Activated CD8-positive, alpha-beta memory T cell treated with anti-CD3 and anti-CD28 coated beads for 1 hour (primary cell): ENCODE measurements at places on chromosomes 1 and 21.

DNA sequence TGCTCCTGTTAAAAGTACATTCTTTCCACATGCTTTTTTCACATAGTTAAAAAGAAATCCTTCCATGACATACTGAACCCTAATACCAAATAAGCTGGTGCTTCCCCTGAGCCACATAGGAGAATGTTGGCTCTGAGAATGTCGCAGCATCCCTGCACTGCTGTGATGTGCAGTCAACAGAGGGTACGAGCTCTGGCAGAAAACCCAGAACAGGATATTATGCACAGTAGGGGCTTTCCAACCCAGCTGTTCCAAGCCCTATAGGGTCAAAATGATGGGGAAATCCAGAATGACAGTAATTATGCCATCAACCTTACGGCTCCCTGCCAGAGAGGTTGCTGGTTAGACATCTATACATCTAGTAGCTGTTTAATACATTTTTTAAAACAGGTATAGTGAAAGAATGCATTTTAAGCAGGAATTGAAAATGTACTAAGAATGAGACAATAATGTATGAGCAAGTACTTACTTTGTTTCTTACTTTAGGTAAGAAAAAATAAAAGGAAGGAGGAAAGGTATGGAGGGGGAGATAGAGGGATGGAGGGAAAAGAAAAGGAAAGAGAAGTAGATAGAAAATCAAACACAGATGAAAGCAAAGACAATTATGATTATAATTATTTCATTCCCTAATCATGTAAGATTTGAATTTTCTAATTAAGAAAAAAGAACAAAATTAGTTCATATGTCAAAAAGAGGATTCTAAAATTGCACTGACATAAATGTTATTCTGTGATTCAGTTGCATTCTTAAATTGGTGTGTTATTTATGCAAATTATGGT lies 126.0 kb downstream of the NR5A2 start:
- DNase-seq, result no peak

GRCh38 chr1:42674682-42675081 lies 7.5 kb upstream of the YBX1 start:
- DNase-seq, result no peak

DNA sequence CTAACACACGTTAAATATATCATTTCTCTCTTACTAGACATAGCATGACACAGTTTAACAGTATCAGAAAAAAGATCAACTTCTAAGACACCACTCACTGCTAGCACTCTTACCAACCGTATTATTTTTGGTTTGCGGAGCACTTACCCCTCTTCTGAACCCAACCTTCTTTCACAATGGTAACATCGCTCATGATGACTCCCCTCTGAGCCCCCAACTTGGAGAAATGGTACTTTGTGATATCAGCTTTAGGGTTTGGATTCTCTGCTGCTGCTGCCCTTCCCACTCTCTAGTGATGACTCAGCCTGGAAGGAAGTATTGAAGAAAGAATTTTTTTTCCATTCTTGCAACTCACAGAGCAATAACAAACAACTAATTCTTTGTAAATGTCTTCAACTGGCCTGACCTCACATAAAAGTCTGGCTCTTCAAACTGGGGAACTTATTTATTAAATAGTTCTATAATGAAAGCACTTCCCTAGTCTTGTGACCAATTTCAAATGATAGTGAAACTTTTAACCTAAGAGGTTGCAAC lies 7.0 kb downstream of the AKT3 start:
- no peak for DNase-seq

DNA sequence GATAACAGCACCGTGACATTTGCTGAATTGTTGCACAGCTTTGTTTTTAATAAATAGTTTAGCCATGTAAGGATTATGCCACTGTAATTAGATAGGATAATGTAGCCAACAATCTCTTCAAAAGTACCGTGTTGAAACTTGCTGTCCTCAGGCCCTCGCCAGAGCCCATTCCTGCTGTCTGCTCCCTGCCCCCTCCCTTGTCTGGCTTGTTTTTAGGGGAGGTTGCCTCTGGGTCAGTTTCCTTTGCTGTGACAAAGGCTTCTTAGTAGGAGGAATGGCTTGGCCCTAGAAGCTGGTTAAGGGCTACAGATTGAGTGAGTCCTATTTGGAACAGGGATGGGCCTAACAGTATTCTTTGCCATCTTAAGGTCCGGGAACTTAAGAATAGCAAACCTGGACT lies 107.9 kb downstream of the LMO4 start:
- DNase-seq, result no peak

DNA sequence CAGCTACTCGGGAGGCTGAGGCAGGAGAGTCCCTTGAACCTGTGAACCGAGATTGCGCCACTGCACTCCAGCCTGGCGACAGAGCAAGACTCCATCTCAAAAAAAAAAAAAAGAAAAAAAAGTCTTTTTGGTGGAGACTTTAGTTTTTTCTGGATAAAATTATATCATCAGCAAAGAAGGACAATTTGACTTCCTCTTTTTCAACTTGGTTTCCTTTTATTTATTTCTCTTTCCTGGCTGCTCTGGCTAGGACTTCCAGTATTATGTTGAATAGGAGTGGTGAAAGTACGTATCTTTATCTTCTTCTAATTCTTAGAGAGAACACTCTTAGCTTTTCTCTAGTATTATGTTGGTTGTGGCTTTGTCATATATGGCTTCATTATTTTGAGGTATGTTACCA lies 130.8 kb downstream of the PCBP3 start:
- no peak for DNase-seq

DNA sequence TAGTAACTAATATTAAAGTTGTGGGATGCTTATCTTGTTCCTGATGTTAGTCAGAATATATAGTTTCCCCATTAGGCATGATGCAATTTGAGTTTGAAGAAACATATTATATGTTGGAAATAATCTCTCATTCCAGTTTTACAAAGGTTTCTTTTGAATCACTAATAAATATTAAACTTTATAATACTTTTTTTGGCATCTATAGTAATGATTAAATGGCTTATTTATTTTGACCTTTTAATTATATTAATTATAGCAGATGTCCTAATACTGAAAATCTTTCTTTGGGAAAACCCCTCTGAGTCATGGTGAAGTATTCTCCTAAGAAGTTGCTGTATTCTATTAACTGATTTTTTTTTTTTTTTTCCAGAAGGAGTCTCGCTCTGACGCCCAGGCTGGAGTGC lies 28.5 kb upstream of the PTGS2 start:
- DNase-seq, result no peak

- DNase-seq, result no peak
These were observed 2.7 kb downstream of the CAPN2 start for GRCh38 chr1:223714849-223715603.

GRCh38 chr1:28983509-28984310 lies 69.3 kb downstream of the EPB41 start:
- no peak for DNase-seq

DNA sequence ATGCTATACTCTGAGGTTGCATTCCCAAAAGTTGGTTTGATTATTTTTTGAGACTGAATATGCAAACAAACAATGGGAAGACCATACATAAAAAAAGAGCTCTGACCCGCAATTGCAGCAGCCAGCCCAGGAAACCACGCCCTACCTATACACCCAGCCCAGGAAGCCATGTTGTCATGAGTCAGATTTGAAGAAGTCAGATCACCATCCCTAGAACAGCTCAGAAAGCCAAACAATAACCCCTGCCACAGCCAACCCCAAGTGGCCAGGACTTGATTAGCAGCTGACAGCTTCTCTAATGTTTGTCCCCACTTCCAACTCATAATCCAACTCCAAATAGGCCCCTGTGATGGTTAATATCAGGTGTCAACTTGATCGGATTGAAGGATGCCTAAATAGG lies 621.9 kb downstream of the NPHP4 start:
- DNase-seq, result no peak

- DNase-seq, result no peak
These were observed 3.2 kb upstream of the NADK start for GRCh38 chr1:1781526-1781903.

DNA sequence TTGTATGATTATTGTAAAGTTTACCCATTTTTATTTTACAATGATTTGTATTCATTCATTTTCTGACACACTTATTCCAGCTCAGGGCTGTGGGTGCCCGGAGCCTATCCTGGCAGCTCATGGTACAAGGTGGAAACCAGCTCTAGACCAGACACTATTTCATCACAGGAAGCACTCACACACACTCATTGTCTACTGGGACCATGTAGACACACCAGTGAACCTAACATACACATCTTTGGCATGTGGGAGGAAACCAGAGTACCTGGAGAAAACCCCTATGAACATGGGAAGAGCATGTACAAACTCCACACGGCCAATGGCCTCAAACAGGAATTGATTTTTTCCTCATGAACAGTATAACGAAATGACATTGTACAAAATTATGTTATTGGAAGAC lies 2.4 kb downstream of the DTL start:
- DNase-seq, result no peak

GRCh38 chr1:190436615-190437014 lies 41.0 kb downstream of the BRINP3 start:
- no peak for DNase-seq

DNA sequence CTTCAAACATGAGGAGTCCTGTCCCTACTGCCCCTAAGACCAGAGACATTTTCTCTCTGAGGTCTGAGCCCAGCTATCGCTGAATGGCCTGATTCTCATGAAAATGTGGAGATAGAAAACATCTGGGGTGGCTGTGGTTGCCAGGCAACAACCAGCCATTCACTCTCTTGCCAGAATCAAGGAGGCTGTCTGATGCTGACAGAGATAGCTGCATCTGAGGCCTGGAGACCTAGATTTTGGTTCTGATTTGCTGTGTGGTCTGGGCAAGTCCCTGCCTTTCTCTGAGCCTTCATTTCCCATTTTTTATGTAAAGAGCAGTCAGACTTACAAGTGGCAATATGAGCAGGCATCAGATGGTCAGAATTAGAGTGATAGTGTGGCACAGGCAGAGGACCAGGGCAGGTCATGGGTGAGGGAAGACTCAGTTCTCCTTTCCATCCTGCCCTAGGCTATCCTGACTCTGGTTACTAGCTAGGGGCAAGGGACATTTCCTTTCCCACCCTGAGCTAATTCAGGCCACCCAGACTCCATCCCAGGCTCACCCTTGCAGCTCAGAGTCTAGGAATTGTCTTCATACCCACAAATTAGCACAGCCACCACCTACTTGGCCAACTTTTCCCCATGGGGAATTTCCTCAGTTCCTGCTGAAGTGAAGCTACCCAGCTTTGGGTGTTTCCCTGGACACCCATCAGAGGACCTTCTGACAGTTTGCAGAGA lies 20.0 kb upstream of the RNF19B start:
- DNase-seq, result no peak

DNA sequence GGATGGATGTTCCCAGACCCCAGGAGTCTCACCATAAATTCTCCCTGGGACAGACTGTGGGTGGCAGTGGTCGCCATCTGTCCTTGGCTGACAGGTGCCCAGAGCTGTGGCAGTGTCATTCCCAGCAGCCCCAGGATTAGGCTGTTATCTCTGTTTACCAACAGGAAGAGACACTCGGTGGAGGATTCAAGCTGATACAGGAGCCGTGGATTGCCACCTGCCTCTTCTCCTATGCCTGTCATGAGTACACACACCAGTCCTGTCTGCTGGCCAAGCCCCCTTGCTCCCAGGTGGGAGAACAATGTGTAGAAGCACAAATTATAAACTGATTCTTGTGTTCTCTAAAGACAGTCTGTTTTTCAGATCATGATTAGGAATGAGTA lies 152.6 kb downstream of the ETS2 start:
- no peak for DNase-seq

DNA sequence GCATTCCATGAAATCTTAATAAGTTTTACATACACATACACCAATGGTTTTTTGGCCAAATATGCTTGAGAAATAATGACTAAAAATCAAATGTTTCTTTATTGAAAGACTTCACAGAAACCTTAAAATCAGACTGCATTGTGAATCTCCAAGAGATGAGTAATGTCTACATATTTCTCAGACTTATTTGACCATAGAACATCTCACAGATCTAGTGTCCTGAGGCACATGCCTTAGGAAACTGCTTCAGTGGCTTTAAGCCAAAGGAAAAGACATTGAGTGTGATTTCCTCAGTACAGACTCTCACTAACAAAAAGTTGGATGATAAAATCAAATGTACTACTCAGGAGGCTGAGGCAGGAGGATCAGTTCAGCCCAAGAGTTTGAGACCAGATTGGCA lies 6.2 kb upstream of the C1orf105 start:
- no peak for DNase-seq

DNA sequence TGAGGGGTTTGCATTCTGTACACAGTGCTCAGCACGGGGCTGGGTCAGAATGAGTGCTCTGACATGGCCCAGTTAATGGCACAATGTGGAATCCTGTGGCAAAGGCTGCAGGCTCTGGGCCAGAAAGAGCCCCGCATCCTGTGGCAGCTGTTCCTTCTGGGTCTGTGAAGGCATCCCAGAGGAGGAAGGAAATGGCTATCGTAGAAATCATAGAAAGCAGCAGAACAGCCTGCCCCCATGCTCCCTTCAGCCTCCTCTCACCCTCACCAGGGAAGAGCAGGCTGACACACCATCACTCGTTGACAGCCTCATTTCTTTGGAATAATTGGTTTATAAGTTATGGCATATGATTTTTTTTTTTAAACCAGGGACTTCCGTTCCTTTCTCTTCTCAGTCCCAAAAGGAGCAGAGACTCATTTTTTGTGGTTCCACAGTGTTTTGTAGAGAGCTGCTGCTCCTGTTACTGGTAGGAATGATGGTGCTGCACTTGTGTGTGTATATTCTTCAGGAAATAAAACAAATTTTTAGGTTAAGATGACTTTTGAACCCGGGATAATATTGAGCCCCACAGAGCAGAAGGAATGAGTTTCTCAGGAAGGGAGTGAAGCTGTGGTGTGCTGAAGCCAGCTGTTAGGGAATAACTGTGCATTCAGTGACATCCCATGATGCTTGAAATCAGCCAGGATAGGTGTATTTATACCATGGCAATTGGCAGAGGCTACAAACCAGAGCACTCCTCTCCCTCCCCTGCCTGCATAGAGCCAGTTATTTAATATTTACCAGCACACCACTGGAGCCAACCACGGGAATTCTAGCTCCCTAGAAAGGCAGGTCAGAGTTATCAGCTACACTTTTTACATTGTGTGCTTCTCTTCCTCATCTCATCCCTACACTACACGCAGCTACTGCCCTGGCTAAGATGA lies 32.0 kb downstream of the PLXNA2 start:
- DNase-seq, result no peak

GRCh38 chr1:112237983-112238545 lies 157.9 kb upstream of the CTTNBP2NL start:
- no peak for DNase-seq

GRCh38 chr1:2229911-2230731 lies 2.0 kb downstream of the SKI start:
- DNase-seq, result no peak

GRCh38 chr1:234605983-234606783 lies 3.8 kb downstream of the IRF2BP2 start:
- no peak for DNase-seq
